ENCODE measurements at places on chromosomes 4 and X.

DNA sequence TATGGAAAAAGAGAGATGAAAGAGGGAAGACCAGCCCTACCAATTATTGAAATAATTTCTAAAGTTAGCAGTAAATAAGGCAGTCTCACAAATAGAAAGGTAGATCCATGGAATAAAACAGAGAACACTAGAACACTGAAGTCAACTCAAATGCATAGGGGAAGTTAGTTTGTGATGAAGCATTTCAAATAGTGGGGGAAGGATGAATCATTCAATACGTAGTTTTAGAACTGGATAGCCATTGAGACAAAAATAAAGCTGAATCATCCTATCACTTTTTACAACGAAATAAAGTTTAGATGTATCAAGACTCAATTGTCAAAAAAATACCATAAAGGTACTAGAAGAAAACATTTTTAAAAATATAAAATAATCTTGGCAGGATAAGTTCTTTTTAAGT lies 143.2 kb upstream of the DGKK start:
- DNase-seq, result no peak

DNA sequence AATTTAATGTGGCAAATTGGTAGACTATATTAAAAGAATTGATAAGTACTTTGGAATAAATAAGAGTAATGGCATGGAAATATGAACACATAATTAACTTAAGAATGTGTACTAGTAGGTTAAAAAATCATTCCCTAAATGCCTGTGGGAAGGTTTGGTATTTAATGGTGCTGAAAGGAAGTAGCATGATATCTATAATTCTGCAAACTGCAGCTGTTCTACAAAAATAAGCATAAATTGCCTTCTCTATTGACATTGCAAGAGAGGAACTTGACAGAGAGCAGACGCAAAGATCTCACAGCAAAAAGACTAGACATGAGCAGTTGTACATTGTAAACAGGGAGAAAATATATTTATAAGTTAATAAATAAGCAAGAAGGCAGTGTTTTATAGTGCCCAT lies 752.5 kb upstream of the PCDH10 start:
- DNase-seq, result no peak

DNA sequence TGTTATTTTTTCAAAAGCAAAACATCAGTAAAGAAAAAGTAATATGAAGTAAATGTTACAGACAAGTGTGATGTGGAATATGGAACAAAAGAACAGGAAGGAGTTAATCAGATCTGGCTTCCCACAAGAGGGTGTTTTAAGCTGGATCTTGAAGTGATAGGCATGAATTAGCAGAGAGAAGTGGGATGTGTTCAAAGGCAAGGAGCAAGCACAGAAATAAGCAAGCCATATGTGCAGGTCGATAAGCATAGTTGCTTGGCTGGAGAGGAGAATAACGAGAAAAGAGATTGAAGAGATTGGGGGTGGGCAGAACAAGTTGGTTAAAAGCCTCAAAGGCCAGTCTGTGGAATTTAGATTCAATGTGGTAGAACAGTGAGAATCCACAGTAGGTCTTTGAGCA lies 60.9 kb upstream of the PRPS1 start:
- DNase-seq, result no peak

DNA sequence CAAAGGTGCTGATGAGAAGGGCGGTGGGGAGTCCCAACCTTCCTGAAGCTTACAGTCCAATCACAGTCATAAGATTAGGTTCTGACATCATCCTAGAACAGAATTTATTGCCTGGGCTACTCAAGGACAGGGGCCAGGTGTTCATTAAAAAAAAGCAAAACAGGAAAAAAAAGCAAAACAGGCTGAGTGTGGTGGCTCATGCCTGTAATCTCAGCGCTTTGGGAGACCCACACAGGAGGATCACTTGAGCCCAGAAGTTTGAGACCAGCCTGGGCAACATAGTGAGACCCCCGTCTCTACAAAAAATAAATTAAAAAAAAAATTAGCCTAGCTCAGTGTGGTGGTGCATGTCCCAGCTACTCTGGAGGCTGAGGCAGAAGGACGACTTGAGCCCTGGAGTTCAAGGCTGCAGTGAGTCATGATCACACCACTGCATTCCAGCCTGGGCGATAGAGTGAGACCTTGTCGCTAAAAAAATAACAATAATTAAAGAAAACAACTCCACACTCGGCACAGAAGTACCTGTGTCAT lies 3.0 kb downstream of the RAB9A start:
- DNase-seq, result no peak

DNA sequence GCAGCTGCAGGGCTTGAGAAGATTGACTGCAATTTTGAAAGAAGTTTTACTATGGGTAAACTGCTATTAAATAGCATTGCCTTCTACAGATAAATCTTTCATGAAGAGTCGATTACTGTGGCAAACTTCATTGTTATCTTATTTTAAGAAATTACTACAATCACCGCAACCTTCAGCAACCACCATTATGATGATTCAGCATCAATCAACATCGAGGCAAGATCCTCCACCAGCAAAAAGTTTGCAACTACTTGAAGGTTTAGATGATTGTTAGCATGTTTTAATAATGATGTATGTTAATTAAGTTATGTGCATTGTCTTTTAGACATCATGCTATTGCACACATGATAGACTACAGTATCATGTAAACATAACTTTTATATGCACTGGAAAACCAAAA lies 1511.0 kb downstream of the FSTL5 start:
- DNase-seq, result no peak

DNA sequence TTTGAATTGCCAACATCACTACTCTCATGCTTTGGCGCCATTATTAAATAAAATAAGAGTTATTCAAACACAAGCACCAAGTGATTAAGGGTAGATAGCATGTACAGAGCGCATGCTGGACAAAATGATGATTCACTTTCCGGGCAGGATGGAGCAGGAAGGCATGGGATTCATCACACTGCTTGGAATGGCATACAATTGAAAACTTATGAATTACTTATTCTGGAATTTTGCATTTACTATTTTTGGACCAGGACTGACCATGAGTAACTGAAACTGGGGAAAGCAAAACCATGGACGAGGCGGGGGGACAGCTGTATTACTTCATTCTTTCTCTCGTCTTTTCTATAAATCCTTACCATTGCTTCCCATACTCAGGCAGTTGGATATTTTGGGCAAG lies 28.5 kb upstream of the FGF5 start:
- no peak for DNase-seq

DNA sequence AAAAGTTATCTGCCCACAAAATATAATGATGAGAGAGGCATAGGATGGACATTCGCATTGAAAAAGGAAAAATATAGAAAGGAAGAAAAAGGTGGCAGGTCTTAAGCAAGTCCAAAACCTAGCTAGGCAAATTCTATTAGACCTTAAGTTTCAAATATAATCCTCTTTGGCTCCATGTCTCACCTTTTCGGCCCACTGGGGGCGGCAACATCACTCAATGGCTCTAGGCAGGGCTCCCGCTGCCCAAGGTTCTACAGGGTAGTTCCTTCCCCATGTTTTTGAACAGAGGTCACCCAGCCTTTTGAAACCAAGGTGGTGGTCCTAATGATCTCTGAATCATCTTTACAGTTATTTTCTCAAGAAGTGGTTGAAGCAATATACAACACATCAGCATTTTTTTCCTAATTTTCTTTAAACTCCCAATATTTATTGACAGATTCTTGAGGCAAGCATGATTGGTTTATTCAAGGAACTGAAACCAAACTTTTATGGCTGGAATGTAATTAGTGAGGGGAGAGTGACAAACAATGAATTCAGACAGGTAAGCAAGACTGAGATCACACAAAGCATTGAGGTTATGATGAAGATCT lies 309.4 kb downstream of the ANTXR2 start:
- no peak for DNase-seq

DNA sequence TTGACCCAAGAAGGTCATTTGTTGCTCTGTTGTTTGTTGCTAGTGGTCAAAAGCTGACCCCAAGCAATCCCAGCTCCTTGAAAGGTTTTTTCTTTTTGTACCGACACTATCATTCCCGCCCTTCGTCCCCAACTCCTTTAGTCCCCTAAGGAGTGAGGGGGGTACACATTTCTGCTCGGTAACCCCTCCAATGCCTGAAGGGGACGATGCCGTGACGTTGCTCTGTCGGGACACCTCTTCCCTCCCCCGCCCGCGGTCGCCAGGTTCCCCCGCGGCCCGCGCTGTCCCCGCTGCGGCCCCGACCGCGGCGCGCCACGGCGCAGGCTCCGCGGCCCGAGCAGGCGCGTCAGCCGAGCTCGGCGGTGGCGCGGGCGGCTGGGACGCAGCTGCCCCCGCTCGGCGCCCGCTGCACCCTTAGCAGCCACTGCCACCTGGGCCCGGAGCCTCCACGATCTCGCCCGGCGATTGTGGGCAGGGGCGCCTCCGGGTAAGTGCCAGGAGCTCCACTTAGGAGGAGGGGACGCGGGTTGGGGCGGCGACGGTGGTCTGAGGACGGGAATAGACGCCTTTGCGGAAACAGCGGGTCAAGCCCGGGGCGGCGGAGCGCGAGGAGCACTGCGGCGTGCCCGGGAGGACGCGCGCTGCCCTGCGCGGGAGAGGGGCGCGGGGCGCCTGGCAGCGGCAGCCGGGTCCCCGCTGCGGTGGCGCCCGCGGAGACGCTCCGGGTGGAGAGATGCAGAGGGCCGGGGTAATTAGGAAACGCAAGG lies at the start of gene GLRB:
Gene GLRB, plus strand, starts transcription at position 340 of the 767 bp plus-strand sequence. CDS start 1,875 bp downstream, outside the sequence.
- no peak for DNase-seq

DNA sequence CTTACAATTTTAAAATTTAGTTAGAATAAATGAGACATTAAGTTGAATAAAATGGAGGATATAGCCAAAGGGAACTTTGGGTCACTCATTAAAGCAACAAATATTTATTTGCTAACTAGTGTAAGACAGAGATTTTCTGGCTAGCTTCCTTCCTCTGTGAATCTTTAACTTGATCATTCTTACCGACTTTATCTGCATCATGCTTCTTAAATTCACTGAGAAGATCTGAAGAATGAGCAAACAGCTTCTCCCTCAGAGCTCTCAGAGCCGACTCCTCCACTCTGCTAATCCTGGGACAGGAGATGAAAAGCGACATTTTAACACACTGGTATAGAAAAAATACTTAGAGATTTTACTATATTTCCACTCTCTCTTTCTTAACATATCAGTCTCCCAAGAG lies 35.1 kb downstream of the PPEF2 start:
- no peak for DNase-seq

DNA sequence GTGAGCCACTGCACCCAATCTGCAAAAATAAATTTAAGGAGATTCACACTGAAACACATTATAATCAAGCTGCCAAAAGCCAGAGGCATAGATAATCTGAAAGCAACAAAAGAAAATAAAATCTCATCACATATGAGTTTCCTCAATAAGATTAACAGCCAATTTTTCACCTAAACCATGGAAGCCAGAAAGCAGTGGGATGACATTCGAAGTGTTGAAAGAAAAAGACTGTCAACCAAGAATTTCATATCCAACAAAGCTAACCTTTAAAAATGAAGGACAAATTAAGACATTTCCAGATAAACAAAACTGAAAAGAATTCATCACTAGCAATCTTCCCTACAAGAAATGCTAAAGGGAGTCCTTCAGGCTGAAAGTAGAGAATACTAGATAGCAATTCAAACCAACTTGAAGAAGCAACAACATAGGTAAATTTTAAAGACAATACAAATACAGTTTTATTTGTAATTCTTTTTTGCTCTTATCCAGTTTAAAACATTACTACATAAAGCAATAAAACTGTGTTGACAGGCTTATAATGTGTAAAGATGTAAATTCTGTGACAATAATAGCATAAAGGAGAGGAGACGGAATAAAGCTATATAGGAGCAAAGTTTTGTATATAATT lies 23.1 kb upstream of the KLHL8 start:
- no peak for DNase-seq

DNA sequence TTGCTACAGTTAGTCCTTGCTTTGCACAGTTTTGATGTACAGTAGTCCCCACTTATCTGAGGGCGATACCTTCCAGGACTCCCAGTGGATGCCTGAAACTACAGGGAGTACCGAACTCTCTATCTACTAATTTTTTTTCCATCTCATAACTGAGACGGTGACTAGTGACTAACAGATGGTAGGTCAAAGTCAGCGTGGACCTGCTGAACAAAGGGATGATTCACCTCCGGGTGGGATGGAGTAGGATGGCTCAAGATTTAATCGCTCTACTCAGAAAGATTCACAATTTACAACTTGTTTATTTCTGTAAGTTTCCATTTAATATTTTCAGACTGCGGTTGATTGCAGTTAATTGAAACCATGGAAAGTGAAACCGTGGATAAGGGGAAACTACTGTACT lies 655.8 kb downstream of the ZNF674 start:
- DNase-seq, result no peak

DNA sequence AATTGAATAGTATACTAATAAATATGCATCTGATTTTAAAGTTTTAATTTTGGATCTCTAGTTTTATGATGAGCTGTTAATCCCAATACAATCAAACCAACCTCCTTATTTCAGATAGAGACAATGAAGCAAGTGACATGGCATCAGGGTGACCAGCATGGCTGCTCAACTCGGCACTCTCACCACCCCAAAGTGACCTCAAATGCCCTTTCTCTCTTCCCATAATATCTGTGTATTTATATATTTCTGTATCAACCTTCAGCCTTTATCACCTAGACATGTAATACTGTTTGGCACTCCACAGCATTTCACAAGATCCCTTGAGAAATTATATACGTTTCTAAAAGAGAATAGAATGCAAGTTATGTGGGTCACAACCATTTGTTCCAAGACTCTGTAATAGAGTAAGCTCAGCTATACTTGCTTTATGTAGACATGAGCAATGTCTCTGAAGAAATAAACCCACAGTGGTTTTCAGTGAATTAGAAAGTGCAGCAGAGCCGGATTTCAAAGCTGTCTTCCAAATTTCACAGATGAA lies 1623.2 kb upstream of the PABPC4L start:
- no peak for DNase-seq

DNA sequence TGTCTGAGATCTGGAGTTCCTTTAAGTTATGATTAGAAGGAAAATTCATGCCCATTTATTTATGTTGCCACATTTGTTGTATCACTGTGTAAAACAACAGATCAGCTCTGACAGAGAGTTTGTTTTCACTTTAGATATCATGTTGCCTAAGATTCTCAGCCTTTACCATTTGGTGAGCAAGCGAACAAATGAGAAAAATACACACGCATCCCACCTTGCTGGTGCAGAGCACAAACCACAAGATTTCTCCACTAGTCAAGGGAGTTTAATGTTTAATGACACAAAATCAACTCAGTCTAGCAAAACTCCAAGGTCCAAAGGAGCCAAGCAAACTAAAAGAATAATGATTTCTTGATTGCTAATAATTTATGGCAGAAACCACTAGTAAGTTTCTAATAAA lies 27.7 kb downstream of the FGF5 start:
- DNase-seq, result no peak

DNA sequence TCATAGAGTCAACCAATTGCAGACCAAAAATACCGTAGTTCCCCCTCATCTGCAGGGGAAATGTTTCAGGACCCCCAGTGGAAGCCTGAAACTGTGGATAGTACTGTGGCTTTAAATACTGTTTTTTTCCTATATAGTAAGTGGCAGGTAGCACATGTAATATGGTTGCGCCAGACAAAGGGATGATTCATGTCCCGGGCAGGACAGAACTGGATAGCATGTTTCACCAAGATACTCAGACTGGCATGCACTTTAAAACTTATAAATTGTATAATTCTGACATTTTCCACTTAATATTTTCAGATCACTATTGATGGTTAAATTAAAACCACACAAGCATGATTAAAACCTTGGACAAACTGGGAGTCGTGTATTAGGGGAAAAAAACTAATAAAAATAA lies 276.3 kb upstream of the AGA start:
- no peak for DNase-seq

GRCh38 chr4:73589887-73590801 lies 30.1 kb downstream of the RASSF6 start:
- no peak for DNase-seq
